Naive thymus-derived CD8-positive, alpha-beta T cell (primary cell): ENCODE measurements at places on chromosomes 4 and X.
A peak's percentile ranks its signal among the peaks of the same experiment; 100 is the strongest.

DNA sequence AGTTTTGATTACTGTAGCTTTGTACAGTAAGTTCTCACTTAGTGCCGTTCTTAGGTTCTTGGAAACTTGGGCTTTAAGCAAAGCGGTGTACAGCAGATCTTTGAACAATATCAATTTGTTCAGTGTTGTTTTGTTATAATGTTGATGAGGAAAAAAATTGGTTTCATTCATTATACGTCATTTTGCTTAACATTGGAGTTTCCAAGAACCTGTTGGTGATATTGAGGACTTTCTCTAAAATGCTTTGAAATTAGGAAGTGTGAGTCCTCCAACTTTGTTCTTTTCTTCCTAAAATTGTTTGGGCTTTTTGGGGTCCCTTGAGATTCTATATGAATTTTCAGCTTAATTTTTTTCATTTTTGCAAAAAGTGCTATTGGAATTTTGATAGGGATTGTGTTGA lies 49.1 kb downstream of the STAG2 start:
- DNase-seq: no peak

GRCh38 chr4:155789391-155789790 lies 30.6 kb downstream of the GUCY1B1 start:
- no peak for DNase-seq

DNA sequence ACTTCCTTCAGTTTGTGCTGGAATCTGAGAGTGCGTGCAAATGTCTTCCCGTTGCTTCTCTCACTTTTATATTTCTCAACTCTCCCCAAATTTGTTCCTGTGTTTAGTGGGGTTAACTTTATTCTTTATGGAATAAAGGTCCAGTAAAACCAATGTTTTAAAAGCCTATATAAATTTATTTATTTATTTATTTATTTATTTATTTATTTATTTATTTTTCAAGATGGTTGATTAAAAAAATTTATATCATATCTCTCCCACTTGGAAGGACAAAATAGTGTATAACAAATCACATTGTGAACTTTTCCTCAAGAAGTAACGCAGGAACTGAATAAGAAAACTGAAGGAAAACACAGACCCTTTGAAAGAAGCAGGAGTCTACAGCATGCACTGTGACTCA lies 95.3 kb upstream of the ITM2A start:
- DNase-seq: no peak

- no peak for DNase-seq
Observed at GRCh38 chr4:144171697-144172096, 31.2 kb upstream of the GYPA start.

- no peak for DNase-seq
Observed at GRCh38 chrX:147763131-147763530, 148.6 kb upstream of the FMR1 start.

DNA sequence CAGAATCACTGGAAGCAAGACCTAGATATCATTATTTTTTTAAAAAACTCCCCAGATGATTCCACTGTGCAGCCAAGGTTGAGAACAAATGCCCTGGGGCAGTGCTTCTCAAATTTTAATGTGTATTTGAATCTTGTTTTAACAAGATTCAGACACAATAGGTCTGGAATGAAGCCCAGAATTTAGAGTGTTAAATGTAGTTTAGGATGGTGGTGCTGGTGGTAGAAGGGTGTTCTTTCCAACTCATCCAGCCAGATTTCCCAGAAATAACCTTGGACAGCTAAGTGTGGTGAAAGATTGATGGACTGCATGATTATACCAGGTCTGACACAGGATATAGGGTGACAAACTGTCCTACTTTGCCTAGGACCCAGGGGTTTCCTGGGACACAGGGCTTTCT lies 120.1 kb upstream of the MED14 start:
- no peak for DNase-seq

- DNase-seq: no peak
Observed at GRCh38 chr4:9901257-9901656, 119.8 kb downstream of the DRD5 start.

DNA sequence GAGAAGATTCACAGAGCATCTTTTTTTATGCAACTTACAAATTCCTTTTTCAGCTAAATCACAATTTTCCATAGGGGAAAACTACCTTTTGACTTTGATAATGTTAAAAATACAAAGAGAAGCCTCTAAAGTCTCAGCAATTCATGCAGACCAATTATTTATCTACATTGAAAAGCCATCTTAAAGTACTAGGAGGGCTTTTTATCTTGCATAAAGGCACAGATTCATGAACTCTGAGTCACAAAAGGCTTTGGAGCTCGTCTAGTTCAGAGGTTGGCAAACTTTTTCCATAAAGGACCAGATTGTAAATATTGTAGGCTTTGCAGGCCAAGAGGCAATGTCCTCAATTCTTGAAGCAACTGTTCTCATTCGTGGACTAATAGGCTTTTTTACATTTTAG lies 210.4 kb upstream of the HDX start:
- no peak for DNase-seq

DNA sequence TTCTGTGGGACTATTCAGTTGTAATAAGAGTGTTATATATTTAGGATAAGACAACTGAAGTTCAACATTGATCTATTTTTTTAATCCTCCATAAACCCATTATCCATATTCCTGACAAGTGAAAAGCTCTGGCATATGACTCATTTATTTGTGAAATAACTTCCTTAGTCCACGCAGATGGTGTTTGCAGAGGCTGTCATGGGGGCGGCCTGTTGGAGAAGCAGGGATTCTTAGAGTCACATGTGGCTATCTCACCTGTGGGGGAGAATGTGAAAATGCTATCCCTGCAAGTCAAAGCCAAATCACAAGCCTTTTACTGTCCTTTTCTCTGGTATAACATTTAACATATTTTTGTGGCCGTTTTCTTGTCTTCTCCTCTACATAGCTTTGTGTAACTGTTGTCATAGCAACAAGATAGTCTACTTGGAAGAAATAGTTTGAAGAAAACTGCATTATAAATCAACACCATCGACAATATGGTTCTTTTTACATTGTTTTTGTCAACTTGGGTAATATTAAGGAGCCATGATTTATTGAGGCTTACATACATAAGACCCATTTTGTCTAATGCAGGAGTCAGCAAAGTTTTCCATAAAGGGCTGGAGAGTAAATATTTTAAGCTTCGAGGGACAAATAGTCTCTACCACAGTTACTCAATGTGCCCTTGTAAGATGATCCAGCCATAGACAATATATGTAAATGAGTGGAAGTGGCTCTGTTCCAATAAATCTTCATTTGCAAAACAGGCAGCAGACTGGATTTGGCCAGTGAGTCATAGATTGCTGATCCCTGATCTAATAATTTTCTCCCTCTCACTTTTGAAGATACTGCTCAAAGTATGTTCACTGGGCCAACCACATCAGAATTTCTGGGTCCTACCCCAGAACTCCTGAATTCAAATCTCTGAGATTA lies 395.0 kb downstream of the DTHD1 start:
- no peak for DNase-seq

GRCh38 chrX:25072247-25072646 lies 56.5 kb upstream of the ARX start:
- no peak for DNase-seq

GRCh38 chrX:5341902-5342301 lies 886.8 kb downstream of the NLGN4X start:
- no peak for DNase-seq

DNA sequence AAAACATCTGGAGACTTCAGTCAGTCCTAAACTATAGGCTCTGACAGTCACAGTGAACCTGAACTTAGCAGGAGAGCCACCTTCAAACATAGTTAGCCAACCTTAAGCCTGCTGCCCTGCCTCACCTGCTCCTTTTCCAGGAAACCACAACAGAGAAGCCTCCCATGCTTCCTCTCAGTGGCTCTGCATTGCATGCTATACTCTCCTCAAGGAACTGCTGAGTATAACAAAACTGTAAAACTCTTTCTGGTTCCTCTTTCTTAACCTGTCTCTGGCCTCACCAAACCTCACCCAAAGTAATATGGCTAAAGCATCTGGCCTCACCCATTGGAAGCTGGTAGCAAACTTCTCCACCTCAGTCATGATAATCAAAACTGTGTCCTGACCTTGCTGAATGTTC lies 122.1 kb downstream of the ANKRD50 start:
- DNase-seq: no peak

DNA sequence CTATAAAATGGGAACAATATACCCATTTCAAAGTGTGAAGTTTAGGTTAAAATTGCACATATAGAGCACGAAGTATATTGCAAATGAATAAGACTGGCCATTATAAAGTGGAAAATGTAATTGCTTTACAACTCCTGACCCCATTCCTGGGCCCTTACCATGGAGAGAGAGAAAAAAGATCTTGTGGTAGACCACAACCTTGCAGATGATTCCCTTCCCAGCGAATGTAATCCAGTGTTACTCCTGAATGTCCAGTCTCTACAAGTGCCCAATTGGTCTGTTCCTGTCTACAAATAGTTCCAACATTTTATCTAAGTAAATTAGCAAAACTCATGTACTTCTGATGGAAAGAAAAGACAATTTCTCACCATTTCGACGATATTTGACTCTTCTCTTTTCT lies 184.1 kb upstream of the LNX1 start:
- DNase-seq: no peak

GRCh38 chrX:42678133-42678532 lies 99.8 kb downstream of the PPP1R2C start:
- DNase-seq: no peak

GRCh38 chrX:68685685-68686084 lies 38.2 kb downstream of the STARD8 start:
- no peak for DNase-seq

DNA sequence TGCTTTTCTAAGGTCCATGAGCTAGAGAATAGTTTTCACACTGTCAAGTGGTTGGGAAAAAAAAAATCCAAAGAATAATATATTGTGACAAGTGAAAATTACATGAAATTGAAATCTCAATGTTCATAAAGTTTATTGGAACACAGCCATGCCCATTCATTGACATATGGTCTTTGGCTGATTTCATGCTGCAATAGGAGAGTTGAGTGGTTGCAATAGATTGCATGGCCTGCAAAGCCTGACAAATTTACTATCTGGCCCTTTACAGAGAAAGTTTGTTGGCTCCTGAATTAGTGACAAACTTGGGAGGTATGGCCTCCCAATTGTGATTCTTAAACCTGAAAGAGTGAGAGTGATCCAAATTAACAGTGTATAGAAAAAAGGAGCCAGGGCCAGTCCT lies 115.5 kb upstream of the FAM9C start:
- no peak for DNase-seq

- DNase-seq: no peak
Observed at GRCh38 chrX:15204130-15204751, 65.6 kb downstream of the ASB9 start.

GRCh38 chr4:149065753-149066152 lies 623.5 kb upstream of the NR3C2 start:
- DNase-seq: no peak

- no peak for DNase-seq
Observed at GRCh38 chrX:10512258-10512657, 108.1 kb downstream of the MID1 start.

GRCh38 chr4:53785996-53786395 lies 194.7 kb upstream of the LNX1 start:
- no peak for DNase-seq

GRCh38 chrX:152632445-152633097 lies 5.1 kb upstream of the GABRQ start:
- peak; percentile 25 for DNase-seq

GRCh38 chrX:139194571-139195280 lies 335.8 kb upstream of the F9 start:
- no peak for DNase-seq

DNA sequence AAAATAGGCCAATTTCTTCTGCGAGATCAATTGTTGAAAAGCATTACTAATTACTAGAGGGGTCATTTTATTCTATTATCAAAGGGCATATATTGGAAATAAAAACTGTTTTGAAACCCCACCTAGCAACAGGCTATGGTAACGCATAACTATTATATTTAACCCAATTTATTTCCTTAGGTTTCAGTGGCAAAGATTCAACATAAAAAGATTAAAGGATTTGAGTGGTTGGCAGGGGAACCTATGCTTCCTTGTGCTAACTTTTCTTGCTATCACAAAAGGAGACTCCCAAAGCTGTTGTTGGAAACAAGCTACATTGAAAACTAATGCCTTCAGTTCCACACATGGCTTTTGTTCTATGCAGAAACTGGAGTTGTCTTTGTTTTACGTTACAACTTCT lies 166.9 kb upstream of the KLF3 start:
- DNase-seq: no peak

- DNase-seq: no peak
Observed at GRCh38 chrX:110218591-110218990, 99.3 kb downstream of the AMMECR1 start.

- no peak for DNase-seq
Observed at GRCh38 chrX:12979616-12980015, 4.7 kb downstream of the TMSB4X start.

DNA sequence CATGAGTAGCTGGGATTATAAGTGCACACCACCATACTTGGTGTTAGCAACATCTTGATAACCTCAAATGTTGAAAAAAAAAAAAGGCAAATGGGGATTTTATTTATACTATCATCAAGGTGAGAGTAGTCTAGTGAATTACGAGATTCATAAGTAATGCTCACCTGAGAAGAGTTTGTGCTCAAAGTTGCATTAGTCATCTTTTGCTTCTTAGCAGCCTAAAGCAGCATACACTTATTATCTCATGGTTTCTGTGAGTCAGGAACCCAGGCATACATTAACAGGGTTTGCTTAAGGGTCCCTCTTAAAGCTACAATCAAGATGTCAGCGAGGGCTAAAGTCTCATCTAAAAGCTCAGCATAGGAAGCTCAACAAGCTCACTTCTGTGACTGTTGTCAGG lies 8.2 kb upstream of the EXOSC9 start:
- no peak for DNase-seq

DNA sequence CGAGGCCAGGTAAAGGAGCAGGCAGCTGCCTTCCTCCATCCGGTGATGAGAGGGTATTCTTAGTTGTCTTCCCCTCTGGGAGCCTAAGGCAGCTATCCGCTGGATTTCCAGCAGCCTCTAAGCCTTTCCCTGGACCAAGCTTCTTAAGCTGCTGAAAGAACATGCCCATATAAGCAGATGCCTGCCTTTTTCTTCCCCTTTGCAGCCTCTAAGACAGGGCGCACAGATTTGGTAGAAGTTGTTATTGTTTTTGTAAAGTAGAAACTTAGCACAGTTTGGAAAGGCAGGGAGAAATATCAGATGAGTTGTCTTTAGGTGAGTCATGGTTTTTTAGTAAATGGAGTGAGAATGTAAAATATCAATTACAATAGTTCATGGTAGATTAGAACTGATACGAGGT lies 210.8 kb downstream of the ARHGAP10 start:
- no peak for DNase-seq

DNA sequence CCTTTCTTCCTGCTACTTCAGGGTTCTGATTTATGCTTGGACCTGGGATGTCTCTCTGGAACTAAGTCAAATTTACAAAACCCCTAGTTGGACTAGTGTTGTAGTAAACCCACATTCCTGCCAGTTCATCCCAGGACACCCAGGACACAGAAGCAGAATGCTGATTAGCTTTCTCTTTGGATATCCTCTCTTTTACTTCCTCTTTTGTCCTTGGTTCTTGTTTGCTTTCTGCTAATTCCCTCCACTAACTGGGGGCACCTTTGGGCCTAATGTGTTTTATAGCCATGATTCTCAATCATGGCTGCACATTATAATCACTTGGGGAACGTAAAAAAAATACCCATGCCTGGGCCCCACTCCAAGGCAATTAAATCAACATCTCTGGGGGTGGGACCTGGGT lies 42.5 kb downstream of the LANCL3 start:
- DNase-seq: no peak

GRCh38 chrX:94288972-94289371 lies 615.0 kb downstream of the FAM133A start:
- DNase-seq: no peak

- DNase-seq: no peak
Observed at GRCh38 chr4:4784379-4784778, 75.1 kb upstream of the MSX1 start.
